ENCODE measurements at places on chromosomes 2 and 18.

- no peak for DNase-seq
These were observed 2.2 kb downstream of the MYT1L start for GRCh38 chr2:2328848-2329247.

GRCh38 chr18:79394534-79395307, 1.0 kb upstream of the NFATC1 start:
- peak; percentile 78 for DNase-seq

DNA sequence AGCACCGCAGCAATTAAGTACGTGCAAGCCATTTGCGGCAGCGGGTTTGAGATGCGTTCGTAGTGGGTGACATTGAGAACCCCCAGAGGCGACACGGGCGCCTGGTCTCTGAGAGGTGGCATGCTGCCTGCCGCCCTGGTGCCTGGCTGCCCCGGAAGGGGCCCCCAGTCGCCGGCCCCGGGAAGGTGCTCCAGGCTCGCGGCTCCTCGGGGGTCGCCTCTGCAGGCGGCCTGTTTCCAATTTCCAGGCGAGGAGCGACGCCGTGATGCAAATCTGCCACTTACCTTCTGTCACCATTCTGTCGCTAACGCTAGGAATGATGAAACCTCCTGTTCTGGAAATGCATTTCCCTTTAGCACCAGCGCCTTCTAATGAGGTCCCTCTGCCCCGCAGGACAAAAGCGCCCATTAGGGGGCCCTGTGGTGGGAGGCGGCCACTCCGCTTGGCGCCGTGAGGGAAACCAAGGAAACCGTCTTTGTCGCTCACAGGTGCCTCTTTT, 13.0 kb downstream of the KIF5C start:
- DNase-seq = no peak

DNA sequence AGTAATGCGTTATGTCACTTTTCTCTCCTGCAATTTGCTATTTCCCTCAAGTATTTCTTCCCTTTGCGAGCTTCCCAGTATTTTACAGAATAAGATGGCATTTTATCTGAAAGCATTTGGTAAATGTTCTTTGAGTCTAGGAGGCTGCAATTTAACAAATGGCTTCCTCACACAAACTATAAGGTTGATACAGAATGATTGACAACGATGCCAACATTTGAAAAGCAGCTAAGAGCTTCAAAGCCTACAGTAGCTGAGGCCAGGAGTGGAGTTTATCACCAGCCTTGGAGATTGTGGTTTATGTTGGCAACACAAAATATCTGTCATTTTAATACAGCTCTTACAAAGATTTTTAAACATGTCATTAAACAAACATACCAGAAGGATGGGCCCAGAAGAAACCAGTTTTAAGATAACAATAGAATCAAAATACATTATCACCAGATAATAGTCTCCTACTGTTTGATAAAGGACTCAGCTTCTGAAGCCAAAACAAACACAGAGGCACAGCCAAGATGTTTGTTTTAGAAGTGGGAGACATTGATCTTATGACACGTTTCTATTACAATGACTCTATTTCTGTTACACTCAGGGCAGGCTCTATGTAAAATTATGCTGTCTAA, 711.4 kb upstream of the ACVR2A start:
- DNase-seq = no peak

GRCh38 chr2:12448846-12449505, 267.8 kb upstream of the TRIB2 start:
- peak; percentile 68 for DNase-seq

DNA sequence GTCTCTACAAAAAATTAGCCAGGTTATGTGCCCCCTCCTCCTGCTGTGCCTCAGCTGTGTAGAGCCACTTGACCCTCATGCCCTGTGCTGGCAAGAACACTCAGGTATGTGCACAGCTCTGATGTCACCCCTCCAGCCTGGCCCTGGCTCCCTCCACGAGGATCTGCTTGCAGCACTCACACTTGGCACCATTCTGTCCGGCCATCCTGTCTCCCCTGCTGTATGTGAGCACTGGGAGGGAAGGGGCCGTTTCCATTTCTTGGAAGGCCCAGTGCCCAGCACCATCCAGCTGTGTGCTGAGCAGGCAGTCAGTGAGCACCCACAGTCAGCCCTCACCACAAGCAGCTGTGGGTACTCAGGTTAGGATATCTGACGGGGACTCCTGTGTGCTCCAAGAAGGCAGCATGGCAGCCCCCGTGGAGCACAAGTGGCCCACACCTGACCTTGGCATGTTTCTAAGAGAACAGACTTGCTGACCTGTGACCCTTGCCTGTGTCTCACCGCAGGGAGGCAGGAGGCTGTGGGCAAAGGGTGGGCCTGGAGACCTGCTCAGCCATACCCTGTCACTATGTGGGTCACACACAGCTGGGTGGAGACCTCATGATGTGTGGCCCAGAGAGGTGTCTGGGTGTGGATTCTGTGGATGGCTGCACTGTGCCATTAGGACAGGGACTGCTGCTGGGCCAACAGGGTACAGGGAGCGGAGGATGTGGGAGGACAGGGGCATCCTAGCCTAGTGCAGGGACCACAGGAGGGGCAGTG, 31.5 kb downstream of the USP34 start:
- no peak for DNase-seq

DNA sequence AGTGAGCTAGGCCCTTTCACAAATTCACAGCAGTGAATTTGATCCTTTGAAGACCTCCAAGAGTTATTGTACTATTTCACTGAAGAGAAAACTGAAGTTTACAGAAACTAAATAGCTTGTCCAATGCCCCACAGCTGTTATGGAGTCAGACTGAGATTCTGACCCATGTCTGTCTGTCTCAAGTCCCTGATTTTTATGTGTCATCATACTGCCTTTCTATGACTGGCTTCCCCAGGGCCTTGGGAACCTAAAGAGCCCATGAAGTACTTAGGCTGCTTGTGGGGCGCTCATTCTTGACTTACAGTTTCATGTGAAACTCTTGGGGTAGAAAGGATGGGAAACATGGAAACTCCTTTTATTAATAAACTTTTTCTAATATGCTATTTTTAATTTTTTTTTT, 107.7 kb downstream of the ATL2 start:
- DNase-seq = peak; percentile 20

Data from suppressor macrophage treated with lipopolysaccharide for 4 hours (primary cell).